ENCODE measurements at places on chromosomes 11 and 22.

DNA sequence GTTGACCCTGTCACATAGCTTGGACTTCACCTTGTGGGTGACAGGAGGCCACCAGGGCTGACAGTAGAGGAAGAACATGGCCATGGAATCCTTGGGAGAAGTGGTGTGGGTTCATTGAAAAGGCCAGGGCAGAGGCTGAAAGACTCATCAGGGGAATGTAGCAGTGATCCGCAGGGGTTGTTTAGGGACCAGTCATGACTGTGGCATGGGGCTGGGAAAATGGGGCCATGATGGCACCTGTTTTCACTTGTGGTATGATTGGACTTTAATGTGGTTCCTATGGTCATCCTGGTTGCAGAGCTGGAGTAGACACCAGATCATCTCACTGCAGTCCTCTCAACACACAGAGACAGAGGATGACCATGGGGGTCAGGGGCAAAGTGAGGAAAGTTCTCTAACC is 66.7 kb upstream of the MYEOV start:
- DNase-seq: no peak

DNA sequence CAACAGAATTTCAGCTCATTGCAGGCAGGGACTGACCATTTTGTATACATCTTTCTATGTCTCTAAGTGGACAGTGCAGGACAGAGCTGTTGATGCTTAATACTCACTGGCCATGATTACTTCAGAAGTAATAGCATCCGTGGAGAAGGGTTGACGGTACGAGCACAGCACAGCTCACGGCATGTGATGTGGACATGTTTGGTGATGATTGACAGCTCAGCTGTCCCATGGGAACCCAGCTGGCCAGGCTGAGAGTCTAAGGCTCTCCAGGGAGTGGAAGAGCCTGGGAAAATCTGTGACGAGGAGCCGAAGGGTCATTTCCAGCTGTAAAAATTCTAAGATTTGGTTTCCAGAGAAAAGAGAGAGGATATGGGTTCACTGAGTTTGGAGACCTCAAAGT is 198.2 kb downstream of the SNX19 start:
- DNase-seq: no peak

GRCh38 chr22:17804331-17805080 is 30.2 kb upstream of the BID start:
- DNase-seq: no peak

- no peak for DNase-seq
Measured at GRCh38 chr11:104705490-104706190, 192.6 kb downstream of the CASP12 start.

DNA sequence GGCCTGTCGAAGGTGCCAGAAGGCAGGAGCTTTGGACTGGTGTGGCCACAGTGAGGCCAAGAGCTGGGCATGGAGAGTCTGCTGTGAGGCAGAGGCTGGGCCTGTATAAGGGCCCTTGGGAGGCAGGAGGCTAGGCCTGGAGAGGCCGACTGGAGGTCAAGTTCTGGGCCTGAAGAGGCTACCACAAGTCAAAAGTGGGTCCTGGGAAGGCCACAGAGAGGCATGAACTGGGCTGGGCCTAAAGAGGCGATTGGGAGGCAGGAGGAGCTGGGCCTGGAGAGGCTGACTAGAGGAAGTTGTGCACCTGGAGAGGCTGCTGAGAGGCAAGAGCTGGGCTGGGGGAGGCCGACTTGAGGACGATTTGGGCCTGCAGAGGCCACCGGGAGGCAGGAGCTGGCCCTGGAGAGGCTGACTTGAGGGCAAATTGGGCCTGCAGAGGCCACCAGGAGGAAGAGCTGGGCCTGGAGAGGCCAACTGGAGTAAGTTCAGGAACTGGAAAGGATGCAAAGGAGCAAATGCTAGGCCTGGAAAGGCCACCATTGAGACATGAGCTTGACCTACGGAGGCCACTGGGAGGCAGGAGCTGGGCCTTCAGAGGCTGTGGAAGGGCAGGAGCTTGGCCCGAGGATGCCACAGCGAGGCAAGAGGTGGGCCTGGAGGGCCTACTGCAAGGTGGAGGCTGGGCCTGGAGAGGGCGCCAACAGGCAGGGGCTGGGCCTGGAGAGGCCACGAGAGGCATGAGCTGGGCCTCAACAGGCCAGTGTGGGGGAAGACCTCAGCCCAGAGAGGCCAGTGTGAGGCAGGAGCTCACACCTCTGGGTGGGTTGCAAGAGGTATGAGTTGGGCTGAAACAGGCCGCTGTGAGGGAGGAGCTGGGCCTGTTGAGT is 39.8 kb downstream of the OR4C45 start:
- no peak for DNase-seq
